ENCODE measurements at places on chromosomes 6 and 20.
A peak's percentile ranks its signal among the peaks of the same experiment; 100 is the strongest.

DNA sequence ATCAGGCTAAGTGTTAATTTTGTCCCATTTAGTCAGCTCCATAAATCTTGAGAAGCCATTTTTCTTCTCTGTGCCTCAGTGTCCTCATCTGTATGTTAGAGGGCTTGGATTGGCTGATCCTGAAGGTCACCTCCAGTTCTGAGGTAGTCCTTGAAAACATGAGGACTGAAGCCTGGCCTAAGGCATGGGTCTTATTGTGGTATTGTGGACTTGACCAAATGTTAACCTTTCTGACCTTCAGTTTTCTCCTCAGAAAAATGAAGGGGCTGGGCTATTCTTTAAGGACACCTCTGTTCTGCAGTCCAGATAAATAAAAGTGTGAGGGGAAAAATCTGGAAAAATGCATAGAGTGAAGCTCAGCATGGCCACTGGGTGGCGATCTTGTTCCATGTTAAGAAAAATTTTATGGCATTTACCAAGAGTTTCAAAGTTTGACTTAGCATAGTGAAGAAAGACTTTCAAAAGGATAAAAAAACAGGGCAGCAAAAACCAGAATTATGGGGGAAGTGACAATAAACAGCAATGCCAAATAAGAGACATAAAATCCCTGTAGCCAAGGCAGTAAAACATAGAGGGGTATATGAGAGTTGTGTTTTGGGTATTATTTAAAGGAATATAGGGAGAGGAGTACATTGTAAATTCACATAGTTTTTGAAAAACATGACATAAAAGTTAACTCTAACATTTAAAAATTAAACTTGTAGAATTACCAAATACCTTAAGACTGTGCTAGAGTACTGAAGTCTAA is 13.2 kb upstream of the TFB1M start:
- DNase-seq, result peak; percentile 37

DNA sequence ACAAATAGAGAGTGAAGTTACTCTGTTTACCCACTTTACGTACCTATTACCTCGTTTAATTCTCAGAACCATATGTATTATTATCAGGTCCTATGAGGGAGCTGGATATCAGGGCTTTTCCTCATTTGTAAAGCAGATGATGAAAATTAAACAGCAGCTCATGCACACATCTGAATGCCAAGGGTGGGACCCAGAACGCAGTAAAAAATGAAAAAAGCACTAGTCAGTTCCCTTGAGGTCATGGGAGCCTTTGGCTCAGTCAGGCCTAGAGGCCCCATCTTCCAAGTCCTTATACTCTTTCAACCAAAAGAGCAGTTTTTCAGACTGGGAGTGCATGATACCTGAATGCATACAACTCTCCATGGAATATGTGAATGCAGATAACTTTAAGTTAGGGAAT is 23.0 kb downstream of the B3GAT2 start:
- DNase-seq, result no peak

DNA sequence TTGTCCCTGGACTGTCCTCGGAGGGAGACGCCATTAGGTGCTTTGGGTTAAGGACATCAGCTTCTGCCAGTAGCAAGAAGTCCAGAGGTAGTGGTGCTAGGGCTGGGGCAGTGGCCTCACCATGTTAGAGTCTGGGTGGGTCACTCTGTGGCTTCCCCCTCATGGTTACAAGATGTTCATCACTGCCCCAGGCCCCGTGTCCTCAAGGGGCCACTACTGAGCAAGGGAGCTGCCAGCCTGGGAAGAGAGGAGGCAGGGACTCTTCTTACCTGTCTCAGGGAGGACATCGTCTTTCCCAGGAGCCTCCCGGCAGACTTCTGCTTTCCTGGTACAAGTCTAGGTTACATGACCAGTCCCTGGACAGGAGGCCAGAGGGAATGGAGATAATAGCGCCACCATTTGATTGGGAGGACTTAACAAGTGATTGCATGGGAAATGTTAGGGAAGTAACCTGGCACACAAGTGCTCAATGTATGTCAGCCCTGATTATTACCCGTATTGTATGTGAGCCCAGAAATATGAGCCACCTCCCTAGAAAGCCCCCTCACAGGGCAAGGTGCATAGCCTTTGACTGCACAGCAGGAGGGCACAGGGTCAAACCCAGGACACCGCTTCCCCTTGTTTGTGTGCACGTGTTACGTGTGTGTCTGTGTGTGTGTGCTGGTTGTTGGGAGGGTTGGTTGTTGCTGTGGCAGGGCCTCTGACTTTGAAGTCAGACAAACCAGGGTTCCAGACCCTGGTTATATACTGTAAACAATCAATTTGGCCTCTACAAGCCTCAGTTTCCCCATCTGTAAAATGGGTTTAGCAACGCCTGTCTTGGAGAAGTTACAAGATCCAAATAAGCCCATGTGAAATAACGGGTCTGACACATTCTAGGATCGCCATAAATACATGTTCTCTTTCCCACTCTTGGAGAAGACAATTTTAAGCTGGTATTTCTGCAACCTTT is 30.0 kb downstream of the SIRPA start:
- DNase-seq, result no peak

DNA sequence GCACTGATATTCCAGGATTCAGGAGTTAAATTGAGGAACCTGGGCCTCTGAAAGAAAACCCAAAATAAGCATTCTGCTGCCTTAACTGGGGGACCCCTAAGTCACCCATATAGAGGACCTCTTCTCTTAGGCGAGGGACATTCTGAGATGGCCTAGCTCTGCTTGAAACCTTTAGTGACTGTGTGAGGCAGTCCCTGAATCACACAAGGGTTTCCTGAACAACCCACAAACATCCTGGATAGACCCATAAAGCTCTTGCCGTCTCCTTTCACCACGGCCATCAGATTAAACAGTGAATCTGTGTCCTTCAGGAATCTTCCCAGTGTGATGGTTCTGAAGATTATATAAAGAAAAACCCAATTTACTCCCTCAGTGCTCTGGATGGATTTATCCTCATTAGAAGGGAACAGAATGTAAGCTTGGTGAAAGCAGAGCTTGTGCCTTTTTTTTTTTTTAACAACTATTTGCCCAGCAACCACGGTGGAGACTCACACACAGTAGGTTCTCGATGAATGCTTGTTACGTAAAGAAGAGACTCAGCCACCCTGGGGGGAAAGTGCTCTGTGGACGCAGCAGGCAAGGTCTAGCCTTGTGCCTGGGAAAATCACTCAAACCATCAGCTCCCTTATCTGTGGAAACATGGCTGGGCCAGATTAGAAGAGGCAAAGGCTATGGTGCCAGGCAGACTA is 39.1 kb upstream of the SIRPG start:
- DNase-seq, result no peak

- no peak for DNase-seq
Measured at GRCh38 chr20:4297127-4297826, 281.9 kb upstream of the RNF24 start.

- DNase-seq, result no peak
Measured at GRCh38 chr6:106772270-106773142, 143.1 kb downstream of the QRSL1 start.

DNA sequence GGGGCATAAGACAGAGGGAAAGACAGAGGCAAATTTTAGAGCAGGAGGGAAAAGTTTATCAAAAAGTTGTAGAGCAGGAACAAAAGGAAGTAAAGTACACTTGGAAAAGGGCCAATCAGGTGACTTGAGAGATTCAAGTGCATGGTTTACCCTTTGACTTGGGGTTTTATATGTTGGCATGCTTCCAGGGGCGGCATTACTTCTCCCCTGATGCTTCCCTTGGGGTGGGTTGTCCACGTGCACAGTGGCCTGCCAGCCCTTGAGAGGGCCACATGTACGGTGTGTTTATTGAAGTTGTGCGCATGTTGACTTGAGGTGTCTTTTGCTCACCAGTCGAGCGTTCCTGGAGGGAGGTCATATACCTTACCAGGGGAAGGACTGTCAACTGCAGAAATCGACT is 259.5 kb upstream of the JARID2 start:
- DNase-seq, result no peak

- peak; percentile 43 for DNase-seq
Measured at GRCh38 chr6:159008656-159009288, 8.8 kb upstream of the RSPH3 start.

GRCh38 chr6:353642-354614 is 37.6 kb upstream of the IRF4 start:
- DNase-seq, result no peak

GRCh38 chr6:158978757-158979156 is 21.2 kb downstream of the RSPH3 start:
- no peak for DNase-seq

DNA sequence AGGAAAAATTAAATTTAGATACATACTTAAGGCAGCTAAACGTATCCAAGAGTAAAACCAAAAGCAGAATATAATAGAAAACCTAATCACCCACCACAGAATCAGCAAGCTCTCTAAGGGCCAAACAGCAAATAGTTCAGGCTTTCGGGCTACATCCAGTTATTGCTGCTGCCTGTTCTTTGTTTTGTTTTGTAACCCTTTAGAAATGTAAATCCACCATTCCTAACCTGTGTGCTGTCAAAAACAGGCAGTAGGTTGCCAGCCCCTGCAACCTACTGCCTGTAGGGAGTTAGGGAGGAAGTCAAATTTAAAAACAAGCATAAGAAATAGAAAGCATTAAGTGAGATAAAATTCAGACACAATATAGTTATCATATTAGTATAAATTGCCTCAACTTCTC is 225.9 kb downstream of the PTPRT start:
- DNase-seq, result no peak

DNA sequence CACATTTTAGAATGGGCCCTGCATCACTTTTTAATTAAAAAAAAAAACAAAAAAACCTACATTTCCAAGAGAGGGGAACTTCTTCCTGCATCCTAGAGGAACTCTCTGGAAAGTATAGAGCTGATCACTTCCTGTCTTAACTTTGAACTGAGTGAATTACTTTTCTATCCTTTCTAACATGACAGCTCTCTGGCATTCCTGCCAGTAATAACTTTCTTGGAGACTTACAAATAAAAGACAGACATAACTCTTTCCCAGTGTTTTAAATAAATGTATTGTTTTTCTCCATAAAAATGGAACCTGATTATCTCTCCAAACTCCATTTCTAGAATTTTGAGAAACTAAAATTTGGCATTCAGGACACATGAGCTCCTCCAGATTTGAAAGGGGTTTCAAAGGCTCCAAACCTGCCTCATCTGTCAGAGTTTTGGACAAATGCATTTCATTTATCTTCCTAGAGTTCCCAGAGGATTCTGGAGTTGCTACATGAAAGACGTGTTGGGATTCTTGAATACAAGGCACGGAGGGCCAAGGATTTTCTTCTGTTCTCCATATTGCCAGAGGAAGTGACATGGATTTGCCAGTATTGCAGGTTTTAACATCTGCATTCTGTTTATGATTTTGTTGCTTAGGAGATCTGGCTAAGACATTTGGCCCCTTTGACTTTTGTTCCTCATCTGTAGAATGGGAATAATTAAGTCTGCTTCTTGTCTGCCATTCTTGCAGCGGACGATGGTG is 2.0 kb upstream of the SMOC2 start:
- no peak for DNase-seq

DNA sequence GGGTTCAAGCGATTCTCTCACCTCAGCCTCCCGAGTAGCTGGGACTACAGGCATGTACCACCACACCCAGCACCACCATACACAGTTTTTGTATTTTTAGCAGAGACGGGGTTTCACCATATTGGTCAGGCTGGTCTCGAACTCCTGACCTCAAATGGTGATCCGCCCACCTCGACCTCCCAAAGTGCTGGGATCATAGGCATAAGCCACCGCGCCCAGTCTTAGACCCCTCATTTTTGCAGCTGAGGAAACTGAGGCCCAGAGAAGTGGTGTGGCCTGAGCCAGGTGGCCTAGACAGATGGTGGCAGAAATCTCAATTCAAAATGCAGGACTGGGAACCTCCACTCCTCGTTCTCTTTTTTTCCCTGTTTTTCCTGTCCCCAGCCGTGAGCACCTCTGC is 12.6 kb upstream of the FAM209A start:
- no peak for DNase-seq

DNA sequence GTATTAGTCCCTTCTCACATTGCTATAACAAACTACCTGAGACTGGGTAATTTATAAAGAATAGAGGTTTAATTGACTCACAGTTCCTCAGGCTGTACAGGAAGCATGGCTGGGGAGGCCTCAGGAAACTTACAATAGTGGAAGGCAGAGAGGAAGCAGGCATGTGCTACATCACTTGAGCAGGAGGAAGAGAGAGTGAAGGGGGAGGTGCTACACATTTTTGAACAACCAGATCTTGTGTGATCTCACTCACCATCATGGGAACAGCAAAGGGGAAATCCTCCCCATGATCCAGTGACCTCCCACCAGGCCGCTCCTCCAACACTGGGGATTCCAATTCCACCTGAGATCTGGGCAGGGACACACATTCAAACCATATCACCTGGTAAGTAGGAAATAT is 630.6 kb downstream of the QKI start:
- no peak for DNase-seq

DNA sequence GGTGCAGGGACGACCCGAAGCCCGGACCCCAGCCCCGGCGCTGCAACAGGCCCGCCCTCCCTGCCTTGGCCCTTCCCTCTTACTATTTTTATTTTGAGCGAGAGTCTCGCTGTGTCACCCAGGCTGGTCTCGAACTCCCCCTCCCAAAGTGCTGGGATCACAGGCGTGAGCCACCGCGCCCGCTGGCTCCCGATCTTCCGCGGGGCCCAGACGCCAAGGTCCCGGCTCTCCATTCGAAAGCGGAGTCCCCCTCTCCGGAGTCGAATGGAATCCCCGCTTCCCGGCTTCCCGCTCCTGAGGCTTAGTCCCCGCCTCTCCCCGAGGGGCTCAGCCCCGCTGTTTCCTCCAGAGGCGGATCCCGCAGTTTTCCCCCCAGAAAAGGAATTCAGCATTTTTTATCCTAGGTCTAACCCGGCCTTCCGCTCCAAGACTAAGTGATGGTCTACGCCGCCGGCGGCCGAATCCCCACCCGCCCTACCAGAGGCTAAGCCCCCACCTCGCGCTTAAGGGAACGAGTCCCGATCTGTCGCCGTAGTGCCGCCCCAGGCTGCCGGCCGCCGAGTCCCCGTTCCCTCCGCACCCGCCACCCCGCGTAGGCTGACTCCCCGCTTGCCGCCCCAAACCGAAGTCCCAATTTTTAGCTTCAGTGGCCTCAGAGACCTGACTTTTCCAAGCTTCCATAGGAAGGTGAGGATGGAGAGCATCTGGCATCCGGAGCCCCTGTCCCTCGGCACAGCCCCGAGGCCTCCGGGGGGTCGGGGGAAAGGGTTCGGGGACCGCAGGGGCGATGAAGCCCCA is 11.5 kb upstream of the TMC2 start:
- peak; percentile 66 for DNase-seq

DNA sequence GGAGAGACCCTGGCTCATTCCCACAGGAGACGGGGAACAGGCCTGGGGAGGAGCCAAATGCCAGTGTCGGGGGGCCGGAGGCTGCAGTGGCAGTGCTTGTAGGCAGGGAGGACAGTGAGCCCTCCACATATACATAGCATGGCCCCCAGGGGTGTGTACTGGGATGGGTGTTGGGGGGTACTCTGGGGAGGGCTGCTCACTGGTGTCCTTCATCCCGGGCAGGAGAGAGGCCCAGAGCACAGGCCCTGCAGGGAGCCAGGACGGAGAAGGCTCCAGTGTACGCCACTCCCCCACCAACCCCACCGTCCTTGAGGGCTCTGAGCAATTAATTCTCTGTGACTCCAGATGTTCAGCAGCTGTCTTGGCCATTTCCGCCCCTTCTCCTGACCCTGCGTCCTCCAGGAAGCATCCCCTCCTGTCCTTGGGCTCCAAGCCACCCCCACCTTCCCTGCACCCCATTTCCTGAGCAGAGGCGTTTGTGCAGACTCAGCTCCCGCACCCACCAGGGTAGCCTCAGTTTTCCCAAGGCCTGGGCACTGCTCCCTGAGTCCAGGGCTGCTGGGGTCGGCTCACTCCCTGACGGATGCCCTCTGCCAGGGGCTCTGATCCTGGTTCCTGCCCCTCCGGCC is 3.4 kb upstream of the ABHD16B start:
- DNase-seq, result no peak

- peak; percentile 50 for DNase-seq
Measured at GRCh38 chr6:10300071-10300470, 114.8 kb downstream of the TFAP2A start.

- no peak for DNase-seq
Measured at GRCh38 chr6:86031713-86032112, 389.0 kb upstream of the SYNCRIP start.
